ENCODE measurements at places on chromosomes 2 and 18.

DNA sequence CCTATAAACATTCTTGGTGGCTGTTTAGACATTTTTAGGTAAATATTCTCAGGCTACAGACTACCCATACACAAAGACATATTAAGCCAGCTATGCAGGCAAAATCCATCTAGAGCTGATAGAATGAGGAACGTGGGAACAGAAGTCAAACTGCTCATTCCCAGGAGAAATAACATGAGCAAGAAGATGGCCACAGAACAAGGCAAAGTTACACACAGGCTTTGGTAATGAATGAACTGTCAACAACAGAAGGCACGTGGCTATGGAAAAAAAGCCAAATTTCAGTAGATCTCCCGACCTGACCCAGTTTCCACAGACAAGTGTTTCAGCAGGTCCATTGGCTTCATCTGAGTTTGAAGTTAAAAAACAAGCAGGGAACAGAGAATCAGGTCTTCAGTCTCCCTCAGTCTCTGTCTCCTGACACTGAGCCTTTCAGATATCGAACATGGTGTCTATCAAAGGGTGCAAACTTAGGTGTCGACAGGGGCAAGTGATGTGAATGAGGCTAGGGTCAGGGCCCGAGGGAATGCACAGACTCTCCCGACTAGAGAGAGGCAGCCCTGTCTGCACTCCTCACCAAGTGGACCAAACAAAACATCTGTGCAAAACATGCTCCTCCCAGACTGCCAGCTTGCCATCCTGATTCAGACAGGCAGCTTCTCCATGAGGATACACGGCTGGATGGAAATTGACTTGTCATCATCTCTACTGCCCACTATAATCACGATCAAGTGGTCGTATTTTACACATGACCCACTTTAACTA lies 25.9 kb downstream of the SIGLEC15 start:
- DNase-seq = no peak

DNA sequence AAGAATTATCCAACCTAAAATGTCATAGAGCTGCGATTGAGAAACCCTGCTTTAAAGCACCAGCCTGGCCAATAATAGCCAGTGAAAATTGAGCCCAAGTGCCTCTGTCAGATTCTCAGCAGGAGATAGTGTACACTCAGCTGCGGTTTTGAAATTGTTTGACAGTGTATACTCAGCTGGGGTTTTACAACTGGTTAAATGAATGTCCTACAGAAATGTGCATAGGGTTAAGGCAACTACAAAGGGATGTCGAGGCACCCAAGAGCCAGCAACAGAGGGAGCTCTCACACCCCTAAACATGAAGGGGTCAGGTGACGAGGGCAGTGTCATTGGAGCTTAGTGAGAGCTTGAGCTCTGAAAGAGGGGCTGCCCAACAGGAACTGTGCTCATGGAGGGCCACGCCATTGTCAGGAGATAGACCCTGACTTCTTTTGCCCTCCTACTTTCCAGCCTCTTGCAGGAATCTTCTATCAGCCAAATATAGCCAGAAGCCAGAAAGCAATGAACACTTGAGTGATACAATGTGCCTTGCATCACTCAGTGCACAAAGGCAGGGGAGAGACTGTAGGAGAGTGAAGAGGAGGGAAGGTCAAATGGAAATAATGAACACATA lies 15.1 kb downstream of the ACTG2 start:
- DNase-seq = no peak

- DNase-seq = no peak
Observed at GRCh38 chr2:2901384-2902345, 476.0 kb downstream of the EIPR1 start.

- peak; percentile 85 for DNase-seq
Observed at GRCh38 chr18:37564711-37565100, 892 bp downstream of the CELF4 start.

DNA sequence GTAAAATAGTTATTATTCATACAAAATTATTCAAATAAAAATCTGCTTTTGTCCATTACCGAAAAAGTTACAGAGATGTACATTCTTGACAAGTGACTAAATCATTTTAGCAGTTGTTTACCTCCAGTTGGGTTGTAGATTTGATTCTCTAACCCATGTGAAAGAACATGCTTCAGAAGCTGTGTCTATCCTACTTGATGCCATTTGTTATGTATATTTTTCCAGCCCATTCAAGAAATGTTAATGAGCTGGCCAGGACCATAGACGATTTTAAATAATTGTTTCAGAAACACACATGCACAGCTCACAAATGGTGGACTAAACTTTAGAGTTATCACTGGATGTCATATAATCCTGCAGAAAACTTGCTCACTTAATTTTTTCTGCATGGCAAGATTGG lies 391.1 kb upstream of the REG3G start:
- no peak for DNase-seq

GRCh38 chr2:207337234-207338219 lies 171.8 kb upstream of the KLF7 start:
- DNase-seq = no peak

DNA sequence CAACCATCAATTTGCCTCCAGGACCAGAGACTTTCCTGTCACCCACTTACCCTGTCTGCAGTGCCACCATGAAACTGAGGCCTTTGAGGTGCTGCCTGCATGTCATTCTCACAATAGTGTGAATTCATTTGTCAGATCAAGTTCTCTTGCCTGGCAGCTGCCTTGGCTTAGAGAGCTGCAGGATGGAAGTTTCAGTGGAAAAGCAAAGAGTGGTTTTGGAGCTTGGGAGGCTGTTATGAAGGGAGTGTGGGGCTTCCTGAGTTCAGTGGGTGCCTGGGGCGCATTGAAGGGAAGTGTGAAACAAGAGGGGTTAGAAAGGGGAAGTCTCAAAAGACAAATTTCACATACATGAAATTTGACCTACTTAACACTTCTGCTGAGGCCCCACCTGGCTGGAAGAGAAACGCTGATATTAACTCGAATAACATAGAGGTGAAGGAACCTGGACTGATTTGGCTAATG lies 7.9 kb upstream of the LBH start:
- no peak for DNase-seq

Data from right hindlimb (tissue), 1 donor.